ENCODE measurements at places on chromosomes 6 and 20.

DNA sequence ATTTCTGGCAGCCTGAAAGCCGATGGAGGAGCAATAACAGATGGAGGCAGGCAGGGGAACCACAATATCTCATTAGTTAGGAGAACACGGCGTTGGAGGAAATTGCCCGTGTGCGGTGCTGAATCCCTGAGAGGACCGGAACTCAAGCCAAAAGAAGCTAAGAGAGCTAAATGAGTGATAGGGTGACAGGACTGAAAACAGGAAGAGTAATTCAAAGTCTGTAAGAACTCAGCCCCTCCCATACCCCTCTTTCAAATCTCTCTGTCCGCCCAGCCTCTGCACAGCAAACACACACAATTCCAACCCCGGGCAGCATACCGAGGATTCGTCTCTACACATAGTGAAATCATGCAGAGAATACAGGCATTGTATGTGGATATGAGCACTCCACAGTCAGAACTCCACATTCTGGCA, 2.6 kb upstream of the IPCEF1 start:
- DNase-seq: no peak

DNA sequence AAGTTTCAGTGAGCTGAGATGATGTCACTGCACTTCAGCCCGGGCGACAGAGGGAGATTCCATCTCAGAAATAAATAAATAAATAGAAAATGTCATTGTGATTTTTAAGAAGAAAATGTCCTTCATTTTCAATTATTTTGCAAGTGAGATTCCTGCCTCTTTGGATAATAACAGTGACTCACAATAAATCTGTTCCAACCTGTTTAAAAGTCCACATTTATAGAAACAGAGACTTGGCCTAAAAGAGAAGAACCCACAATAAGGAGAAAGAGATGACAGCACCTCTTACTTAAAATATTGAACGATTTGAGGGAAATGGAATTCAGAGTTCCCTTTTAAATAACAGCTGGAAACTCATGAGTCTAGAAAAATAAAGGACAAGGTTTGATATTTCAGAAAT, 373.4 kb upstream of the NOX3 start:
- no peak for DNase-seq

- DNase-seq: peak; percentile 97
These were observed 2.4 kb downstream of the JAG1 start for GRCh38 chr20:10671221-10671918.

DNA sequence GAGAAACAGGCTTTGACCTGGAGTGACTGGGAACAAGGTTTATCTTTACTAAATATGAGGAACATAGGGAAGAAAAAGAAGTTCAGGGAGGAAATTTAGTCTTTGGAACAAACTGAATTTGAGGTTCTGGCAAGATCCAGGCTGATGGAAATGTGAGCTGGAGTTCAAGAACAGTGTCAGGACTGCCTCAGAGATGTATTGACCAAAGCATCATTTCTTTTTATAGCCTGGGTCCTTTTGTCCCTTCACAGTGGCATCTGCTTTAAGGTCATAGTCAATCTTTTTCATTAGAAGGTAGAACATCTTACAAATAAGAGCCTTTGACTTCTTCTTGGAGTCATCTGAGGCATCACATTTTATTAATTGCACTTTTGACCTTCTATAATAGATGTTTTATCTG, 326.5 kb upstream of the QKI start:
- no peak for DNase-seq

- peak; percentile 33 for DNase-seq
These were observed at the start of gene VIP for GRCh38 chr6:152750694-152751093. TSS of gene VIP (plus strand) at chr6:152750797. CDS start at chr6:152752178, 1,381 bp downstream.

- no peak for DNase-seq
These were observed 139.6 kb upstream of the NOX3 start for GRCh38 chr6:155595284-155595683.

GRCh38 chr6:128507337-128508310, 12.8 kb downstream of the PTPRK start:
- peak; percentile 77 for DNase-seq

DNA sequence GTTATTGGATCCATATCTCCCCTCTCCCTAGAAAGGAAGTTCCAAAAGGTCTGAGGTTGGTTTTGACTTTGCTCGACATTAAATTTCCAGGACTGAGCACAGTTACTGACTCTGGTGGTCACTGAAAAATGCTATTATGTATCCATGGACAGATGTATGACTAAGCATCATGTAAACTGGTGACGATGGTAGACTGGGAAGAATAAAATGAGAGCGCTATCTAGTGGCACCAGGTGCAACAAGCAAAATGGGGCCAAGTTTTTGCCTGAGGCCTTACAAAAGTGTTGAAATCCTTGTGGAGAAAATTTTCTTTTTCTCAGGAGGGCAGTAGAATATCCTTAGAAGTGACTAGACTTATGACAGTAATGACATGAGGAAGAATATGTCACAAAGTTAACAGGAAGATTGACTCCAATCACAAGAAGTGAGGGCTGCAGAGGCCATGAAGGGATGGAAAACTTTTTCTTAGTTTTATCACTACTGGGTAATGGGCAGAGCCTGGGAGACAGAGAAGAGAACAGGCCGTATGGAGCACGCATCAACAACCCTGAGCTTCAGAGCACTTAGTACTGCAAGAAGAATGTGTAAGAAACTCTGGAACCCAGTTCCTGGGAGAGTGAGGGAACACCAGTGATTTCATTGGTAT, 88.9 kb upstream of the ELOVL5 start:
- DNase-seq: peak; percentile 82

DNA sequence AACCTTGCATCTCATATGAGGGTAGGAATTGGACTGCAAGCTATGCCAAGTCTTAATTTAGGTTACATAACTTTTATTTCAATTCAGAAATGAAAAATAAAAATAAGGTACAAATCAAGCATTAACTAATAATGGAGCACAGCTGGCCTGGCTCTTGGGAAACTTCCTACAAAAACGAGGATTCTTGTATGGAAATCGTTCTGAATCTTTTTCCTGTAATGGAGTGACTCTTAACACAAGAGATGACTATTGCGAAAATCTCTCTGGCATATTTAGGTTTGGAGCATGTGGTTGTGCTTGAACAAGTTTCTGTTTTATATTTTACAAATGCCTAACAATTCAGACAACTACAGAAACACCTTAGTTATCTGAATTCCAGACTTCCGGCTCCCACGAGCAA, 34.0 kb upstream of the PI16 start:
- no peak for DNase-seq

DNA sequence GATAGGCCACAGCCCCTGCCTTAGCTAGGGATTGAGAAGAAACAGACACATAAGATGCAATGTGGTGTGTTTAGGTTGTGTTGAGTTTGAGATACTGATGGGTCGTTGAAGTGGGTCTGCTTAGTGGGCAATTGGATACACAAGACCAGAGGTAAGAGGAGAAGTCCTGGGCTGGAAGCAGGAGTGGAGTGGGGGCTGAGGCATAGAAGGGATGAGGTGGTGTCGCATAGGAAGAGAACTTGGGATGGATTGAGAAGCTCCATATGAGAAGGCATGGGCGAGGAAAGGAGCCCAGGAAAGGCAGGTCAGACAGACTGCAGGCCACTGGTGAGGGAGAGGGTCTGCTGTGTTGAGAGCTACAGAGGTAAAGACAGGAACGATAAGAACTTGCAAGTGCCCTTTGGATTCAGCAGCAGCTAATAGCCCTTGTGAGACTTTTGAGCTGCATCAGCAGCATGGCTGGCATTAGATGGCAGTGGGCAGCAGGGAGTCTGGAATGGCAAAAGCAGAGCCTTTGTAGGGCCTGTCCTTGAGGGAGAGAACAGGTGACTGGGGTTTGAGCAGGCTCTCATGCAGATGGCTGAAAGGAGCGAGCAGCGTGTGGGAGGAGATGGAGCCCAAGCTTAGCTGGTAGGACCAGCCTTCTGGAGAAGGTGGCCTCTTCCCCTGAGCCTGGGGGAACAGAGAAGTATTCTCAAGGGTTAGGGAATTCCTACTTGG, 33.2 kb downstream of the PLCG1 start:
- no peak for DNase-seq

- no peak for DNase-seq
These were observed 1.2 kb upstream of the MCM9 start for GRCh38 chr6:118935978-118936703.

DNA sequence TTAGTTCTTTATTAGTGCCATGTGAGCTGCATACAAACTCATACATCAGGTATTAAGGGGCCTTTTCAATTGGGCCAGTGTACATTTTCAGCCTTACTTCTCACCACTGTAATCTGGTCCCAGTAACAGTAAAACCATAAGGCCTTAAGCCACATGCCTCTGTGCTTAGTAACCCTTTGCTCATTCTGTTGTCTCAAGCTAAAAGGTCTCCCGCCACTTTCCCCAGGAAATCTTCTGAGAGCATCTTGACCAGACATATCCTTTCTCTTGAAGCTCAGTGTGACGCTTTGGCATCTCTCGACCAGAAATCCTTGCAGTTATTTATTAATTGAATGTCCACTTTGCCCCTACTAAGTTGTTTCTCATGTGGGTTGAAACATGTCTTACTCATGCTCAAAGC, 68.0 kb downstream of the CYP39A1 start:
- DNase-seq: no peak

GRCh38 chr6:79313254-79313653, 78.8 kb upstream of the HMGN3 start:
- no peak for DNase-seq

GRCh38 chr20:34579979-34580940, 21.7 kb downstream of the MAP1LC3A start:
- DNase-seq: peak; percentile 65

Measured in EL (cell line).